ENCODE measurements at places on chromosomes 5 and 9.

- DNase-seq = no peak
Measured at GRCh38 chr9:109321727-109322126, 868 bp upstream of the EPB41L4B start.

GRCh38 chr5:88404405-88404804 lies 135.8 kb upstream of the TMEM161B start:
- no peak for DNase-seq

DNA sequence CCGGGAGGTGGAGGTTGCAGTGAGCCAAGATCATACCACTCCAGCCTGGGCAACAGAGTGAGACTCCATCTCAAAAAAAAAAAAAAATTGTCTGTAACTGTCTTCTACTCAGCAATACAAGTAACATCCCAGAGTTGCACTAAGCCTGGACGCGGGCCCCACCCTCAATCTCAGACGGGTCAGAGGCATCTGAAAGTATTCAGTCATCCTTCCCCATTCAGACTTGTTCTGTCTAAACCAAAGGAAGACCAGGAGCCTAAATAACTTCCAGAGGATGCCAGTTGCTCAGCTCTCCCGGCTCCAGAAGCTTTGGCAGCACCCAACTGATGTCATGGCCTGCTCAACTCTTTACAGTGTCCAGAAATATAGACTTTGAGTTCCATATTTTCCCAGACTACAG lies 218.6 kb downstream of the AUH start:
- DNase-seq = no peak

DNA sequence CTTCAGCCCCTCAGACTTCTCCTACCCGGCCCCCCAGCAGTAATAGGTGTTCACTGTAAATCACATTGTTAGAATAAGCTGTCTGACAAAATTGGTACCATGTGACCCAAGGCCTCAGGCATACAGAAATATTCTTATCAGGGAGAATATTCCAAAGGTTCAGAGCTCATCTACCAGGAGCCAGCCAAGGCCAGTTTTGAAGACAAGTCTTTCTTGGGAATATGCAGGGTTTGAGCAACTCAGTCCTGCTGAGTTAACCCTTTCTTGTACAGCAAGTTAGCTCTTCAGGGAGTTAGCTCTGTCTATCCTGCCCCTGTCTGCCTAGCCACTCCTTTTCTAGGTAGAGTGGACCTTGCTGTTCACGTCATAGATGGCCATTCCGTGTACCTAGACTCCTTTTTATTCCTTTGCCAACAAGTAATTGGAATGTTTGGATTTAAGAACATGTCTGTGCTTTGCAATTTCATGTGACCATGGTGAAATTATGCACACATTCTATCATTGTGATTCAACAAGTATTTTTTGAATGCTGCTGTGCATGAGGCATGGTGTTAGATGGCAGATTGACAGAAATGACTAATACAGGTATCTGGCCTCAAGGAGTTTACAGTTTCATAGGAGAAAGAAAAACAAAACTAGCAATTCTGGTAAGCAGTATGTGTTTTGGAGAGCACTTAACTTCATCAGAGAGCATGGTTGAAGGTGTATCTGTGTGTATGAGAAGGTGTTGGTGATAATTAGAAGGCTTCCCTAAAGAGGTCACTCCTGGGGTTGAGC lies 22.6 kb downstream of the TGFBR1 start:
- no peak for DNase-seq

GRCh38 chr5:175711472-175712312 lies 53.8 kb downstream of the HRH2 start:
- DNase-seq = no peak

- no peak for DNase-seq
Measured at GRCh38 chr5:2670940-2671339, 80.5 kb downstream of the IRX2 start.

GRCh38 chr5:122073018-122073417 lies 5.0 kb downstream of the LOX start:
- DNase-seq = no peak

DNA sequence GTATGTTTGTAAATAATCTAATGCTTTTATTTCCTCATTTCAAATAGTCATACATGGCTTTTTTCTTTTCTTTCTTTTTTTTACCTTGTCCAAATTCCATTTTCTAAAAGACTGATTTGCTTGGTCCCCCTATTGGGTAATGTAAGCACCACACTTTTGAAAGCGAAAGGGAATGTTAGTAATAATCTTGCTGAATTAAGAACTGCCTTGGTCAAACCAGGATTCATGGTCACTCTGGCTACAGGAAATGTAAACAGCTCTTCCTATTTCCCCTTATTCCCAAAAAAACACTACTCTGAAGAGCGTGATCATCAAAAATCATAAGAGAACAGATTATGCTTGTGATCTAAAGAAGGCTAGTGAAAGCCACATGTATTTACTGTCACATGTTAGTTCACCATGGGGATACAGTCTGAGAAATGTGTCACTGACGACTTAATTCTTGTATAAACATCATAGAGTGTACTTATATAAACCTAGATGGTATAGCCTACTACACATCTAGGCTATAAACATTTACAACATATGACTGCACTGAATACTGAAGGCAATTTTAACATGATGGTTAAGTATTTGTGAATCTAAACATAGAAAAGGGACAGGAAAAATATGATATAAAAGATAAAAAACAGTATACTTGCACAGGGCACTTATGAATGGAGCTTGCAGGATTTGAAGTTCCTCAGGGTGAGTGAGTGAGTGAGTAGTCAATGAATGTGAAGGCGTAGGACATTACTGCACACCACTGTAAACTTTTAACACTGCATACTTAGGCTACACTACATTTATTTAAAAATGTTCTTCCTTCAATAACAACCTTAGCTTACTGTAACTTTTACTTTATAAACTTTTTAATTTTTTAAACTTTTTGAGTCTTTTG lies 75.3 kb downstream of the HMGCR start:
- no peak for DNase-seq

DNA sequence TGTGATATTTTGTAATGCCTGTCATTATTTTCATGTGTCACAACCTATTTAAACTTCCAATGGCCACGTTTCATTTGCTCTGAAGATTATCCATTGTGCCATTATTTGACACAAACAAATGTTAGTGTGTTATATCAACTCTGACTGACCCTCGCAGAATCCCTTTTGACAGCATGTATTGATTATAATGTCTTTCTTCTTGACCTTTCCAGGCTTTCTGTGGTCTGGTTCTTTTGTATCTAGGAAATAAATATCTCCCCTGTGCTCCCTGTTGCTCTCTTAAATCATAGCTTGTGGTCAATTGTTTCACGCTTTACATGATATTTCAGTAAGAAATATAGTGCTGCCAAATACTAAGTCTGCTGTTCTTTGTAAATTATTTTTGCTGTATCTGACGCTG lies 442.6 kb downstream of the SEMA5A start:
- no peak for DNase-seq

DNA sequence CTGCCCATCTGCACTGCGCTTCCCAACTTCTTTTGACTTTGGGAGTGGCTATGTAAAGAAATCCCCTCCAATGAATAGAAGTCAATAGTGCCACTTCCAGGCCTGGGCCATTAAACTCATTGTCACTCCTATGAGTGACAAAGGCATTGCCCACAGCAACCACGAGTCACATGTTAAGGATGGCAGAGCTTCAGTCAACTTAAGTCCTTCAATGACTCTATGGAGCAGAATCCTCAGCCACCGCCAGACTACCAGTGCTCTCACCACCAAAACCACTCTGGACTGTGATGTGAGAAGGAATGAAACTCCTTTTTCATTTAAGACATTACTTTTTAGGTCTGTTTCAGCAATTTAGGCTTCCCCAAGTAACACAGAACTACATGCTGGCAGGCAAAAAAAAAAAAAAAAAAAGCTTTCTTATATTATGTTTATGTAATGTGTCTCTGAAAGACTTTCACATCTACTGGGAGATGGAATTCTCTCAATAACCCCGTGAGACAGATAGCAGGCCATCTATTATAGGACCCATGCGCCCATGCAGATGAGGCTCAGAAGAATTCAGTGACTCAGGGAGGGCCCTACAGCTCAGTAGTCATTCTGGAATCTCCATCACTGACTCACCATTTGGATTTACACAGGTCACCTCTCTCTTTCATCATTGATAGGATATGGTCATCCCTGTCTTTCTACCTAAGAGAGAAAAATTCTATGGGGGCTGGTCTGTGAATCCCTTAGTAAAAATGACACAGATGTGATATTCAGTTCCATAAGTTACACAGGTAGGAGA lies 180.5 kb downstream of the CEMIP2 start:
- no peak for DNase-seq

DNA sequence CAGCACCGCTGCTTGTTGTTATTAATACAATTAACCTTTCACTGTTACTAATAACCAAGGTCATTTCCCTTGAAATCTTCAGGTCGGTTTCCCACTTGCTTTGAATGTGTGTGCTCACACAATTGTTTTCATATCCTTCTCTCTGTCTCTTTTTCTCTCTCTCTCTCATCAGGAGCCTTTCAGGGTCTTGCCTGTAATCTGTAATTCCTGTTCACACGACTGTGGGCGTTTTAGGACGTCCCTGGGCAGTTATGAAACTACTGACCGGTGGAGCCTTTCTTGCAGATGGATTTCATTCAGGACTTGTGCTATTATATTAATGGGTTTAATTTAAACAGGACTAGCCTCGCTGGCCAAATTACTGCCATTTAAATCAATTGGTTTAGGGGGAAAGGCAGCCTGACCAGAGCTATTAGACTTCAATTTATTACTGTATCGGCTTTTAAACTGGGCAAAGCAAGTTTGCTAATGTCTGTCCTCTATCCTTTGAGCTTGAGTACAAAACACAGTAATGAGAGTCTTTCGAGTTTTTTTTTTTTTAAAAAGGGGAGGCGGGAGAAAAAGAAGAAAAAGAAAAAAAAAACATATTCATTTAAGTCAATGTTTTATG lies 316.0 kb upstream of the TLE4 start:
- DNase-seq = no peak

DNA sequence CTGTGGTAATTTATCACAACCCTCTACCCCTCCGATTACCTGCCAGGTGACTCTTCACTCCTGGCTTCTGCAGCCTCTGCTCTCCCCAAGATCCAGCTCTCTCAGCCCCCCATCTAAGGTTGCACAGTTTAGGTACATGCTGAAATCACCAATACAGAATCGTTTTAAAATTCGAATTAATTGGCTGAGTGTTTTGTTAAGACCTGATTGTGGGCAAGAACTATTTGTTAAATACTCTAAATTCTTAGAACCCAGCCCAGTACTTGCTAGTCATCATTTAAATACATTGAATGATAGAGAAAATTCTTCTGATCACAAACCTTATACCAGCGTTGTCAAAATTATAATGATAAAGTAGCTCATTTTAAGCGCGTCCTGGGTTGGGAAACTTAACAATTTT lies 147.5 kb upstream of the CDKN2B start:
- DNase-seq = no peak

- DNase-seq = peak; percentile 9
Measured at GRCh38 chr9:127397646-127398274, 791 bp downstream of the SLC2A8 start.

DNA sequence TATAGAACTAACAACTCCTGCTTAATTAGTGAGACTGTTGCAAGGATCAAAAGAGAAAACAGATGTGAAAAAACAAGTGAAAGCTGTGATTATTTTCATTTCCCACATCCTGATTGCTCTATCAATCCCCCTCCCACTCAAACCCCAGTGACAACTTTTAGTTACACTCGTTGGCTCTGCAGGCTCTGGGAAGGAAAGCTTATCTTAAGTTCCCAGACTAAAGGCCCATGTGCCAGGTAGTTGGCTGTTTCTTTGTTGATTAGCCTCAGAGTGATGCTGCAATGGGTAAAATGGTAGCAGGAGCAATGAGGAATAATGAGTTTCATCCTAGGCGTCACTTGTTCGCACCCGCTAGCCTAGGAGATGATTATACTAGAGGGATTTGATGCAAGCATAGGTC lies 133.3 kb upstream of the IFNE start:
- no peak for DNase-seq

- DNase-seq = peak; percentile 20
Measured at GRCh38 chr5:32147959-32148358, 26.2 kb downstream of the GOLPH3 start.

- DNase-seq = no peak
Measured at GRCh38 chr5:128155776-128156175, 72.2 kb downstream of the SLC12A2 start.

DNA sequence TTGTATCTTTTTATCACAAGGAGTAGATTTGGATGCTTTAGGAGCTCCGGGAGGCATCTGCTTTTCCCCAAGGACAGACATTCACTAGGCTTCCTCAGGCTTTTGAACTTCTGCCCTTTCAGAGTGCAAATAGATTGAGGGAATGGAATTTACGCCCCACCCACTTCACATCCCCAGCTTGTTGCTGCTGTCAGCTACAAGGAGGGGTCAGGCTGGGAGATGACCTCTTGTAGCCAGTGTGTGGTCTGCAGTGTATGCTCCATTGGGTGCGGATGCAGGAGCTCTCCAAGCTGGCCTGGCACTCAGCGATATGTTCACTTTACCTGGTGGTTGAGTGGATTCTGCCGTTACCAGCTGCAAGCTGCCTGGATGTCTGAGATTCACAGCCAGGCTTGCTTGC lies 6.4 kb downstream of the TNFSF15 start:
- no peak for DNase-seq

DNA sequence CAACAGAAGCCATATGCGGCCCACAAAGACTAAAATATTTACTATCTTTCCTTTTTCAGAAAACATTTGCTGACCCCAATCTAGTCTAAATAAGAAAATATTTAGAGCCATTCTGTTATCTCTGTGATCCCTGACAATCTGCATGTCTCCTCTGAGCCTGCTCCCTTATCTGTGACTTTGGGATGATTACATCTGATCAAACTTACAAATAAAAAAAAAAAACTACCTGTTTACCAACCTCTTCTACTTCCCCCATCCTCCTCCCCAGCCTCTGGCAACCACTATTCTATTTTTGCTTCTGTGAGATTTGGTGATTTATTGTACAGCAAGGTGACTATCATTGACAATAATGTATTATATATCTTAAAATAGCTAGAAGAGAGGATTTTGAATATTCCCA lies 176.3 kb upstream of the CD180 start:
- DNase-seq = no peak

DNA sequence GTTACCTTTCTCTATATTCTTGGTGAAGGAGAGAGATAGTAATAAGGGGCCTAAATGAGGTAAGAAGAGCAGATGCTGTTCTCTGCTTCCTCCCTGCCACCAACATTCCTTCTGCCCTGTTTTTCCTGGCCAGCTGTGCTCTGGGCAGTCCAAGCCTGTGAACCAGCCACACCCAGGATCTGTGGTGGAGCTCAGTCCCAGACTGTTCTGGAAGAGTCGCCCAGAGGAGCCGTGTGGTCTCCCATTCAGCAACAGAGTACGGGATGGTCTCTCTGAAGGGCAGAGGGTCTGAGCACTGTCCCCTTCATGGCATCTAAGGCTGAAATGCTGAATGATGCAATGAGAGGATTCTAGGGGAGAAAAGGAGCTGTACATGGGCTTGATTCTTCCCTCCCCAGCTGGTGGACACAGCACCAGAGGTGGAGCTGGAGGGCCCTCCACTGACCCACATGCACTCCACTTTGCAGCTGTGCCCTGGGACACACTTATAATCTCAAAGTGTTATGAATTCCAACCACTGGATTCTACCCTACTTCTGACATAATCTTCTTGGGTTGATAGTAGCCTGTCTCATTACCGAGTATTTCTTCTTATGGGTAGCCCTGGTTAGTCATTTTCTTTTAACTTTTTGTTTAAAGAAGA lies 70.8 kb upstream of the RPS23 start:
- no peak for DNase-seq

Measured in inflammatory macrophage (primary cell).